Sciatic nerve (tissue), 2 donors: ENCODE measurements at places on chromosomes 3 and 15. TPM values are rescaled to one million over a fixed set of nuclear protein-coding genes. Genes with fewer than 3 reads are reported as not detected.

- no peak for DNase-seq
Measured at GRCh38 chr3:108518895-108519294, 8.5 kb upstream of the MYH15 start.

Gene SCG3
- 0.13 TPM for total RNA-seq

Gene CCNB2
- total RNA-seq = 0.80 TPM

- DNase-seq = no peak
Measured at GRCh38 chr15:100836501-100836900, 43.1 kb upstream of the ALDH1A3 start.

GRCh38 chr15:66739287-66739686, 37.3 kb downstream of the SMAD6 start:
- DNase-seq = peak; percentile 51

GRCh38 chr3:55688154-55688553, 201.0 kb upstream of the WNT5A start:
- DNase-seq = no peak

Gene SNX22
- 2.1 TPM for total RNA-seq

Gene TLR9
- total RNA-seq = 1.1 TPM

Gene RAD54L2
- 30.3 TPM for total RNA-seq

DNA sequence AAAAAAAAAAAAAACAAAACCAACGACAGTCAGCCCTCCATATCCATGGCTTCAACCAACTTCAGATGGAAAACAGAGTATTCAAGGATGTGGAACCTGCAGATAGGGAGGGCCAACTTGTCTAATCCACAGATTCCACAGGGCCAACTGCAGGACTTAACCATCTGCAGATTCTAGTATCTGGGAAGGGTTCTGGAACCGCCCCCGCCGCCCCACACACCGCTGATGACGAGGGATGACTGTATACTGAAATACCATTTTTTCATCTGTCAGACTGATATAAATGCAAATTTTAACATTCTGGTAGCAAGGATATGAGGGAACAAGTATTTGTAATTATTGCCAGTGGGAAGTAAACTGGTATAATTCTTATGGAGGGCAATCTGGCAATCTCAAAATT, 29.5 kb downstream of the ADPGK start:
- no peak for DNase-seq

GRCh38 chr3:13085846-13086179, 12.6 kb upstream of the IQSEC1 start:
- no peak for DNase-seq

Gene KCNMB3
- 3.8 TPM for total RNA-seq

GRCh38 chr3:73100741-73101559, 39.5 kb downstream of the EBLN2 start:
- DNase-seq = peak; percentile 95

DNA sequence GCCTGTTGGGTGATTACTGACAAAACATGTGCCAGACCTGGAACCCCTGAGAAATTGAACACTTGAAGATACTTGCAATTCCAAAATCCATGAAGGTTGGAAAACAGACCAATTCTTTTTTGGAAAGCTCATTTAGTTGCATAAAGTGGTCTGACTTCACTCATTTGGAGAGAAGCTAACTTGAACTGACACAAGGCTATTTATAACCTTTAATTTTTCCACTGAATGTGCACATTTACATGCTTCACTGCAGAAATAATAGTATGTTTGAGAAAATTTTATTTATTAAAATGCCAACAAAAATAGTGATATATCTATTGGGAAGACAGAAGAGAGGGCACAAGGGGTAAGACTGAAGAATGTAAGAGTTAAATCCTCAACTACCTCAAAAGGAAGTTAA, 92.1 kb downstream of the MOBP start:
- DNase-seq = no peak

Gene FBXO40
- total RNA-seq = not detected

Gene ARHGAP11A
- total RNA-seq = 2.5 TPM

Gene CLEC3B
- total RNA-seq = 105 TPM

- no peak for DNase-seq
Measured at GRCh38 chr15:43111354-43111753, 5.5 kb upstream of the UBR1 start.

Gene NDUFB4
- total RNA-seq = 84.7 TPM

- DNase-seq = peak; percentile 65
Measured at GRCh38 chr3:42803414-42804105, 730 bp downstream of the HIGD1A start.
